SW 1271 (cell line): ENCODE measurements at places on chromosomes 16 and 17.

- no peak for DNase-seq
Measured at GRCh38 chr17:74235911-74236371, 22.6 kb downstream of the TTYH2 start.

DNA sequence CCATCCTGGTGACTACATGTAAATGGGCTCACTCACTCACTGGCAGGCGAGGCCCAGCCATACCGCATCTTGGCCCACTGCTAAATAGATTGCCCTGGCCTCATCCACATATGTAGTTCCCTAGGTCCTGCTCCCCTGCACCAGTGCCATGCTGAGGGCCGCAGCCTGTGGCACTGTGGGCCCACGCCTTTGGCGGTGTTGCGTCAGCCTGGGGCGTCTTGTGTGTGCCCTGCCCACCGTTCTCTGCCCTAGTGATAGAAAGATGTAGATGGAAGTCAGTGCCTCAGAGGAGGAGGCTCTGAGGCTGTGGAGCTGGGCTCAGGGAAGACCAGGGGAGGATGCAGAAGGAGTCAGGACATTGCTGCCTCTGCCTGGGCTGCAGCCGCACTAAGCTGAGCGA lies 18.9 kb downstream of the C17orf75 start:
- no peak for DNase-seq

- DNase-seq: no peak
Measured at GRCh38 chr16:52558448-52558847, 11.5 kb upstream of the TOX3 start.

DNA sequence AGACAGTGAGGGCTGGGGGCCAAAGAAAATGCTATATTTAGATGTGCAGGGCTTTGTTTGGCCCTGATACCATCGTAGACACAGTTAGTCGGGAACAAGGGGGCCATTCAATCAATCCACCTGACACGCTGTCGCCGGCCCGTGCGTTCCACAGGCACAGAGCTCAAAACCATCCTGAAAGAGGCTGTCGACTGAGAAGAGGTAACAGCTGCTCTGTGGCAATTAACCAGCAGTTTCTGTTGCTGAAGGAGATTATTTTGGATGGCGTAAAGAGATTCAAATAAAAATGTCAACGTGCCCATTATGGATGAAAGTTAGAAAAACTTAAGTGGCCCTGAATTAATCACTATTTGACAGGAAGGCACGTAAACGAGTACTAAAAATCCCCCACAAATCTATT lies 276.2 kb upstream of the IRX5 start:
- DNase-seq: no peak

GRCh38 chr16:50616386-50616785 lies 64.7 kb downstream of the SNX20 start:
- no peak for DNase-seq

DNA sequence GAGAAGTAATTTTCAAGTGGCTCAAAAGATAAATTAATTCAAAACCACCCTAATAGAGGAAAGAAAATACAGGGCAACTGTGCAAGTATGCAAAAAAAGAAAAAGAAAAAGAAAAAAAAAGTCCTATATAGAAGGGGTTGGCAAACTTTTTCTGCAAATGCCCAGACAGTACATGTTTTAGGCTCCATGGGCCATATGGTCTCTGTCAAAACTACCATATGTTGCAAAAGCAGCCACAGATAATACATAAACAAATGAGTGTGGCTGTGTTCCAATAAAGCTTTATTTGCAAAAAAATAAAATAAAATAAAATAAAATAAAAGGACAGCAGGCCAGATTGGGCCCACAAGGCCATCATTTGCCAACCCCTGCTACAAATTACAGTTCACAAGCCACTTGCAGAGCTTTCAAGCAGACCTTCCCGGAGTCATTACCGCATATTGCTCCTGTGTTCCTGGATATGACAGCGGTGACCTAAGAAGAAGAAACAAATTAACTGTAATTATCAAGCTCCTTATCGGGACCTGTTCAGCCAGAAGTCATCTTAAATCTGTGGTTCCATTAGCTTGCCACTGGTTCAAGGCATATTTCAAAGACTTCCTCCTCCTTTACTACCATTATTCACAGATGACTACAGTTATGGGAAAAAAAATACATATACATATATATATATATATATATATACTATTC lies 15.9 kb downstream of the ZC3H7A start:
- DNase-seq: no peak

DNA sequence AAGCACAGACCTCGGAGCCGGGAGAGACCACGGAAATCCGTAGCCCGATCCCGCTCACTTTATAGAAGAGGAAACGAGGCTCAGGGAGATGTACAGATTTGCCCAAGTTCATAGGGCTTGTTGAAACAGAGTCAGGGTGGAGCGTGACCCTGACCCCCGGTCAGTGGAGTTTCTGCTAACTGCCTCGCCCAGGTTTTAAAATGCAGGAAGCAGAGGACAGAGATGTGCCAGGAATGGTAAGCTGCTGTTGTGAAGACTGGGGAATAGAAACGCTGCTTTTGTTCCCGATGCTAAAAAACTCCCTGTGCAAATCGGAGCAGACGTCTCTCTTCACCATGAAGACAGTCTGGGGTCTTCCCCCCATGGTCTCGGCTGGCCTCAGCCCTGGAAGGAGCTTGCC lies 403.0 kb downstream of the SEC14L1 start:
- no peak for DNase-seq

DNA sequence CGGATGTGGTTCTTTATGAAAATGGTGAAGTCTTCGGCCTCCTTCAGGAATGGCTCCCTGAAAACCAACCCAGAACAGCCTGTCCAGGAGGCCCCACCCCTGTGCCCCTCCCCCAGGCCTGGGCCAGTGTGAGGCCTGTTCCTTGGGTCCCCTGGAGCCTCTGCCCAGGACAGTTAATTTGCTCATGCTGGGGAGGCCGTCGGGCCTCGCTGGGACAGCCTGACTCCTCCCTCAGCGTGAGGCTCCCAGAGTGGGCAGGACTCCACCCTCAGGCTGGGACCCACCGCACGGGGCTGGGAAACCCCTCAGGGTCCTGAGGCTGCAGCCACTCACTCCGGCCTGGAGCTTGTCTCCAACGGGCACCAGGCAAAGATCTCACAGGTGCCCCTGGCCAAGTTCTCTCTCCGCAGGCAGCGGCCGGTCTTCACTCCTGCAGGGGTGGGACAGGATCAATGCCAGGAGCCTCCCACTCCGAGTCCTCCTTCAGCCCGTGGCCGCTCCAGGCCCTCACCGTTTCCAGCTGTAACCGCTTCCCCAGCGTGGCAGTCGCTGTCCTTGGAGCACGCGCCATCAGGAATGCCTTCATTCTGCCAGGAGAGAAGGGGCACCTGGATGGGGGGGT lies 5.8 kb downstream of the P2RX5 start:
- DNase-seq: no peak

GRCh38 chr16:35365675-35366074 lies 1906.3 kb downstream of the TP53TG3F start:
- no peak for DNase-seq

- DNase-seq: no peak
Measured at GRCh38 chr16:27721531-27722181, 171.7 kb downstream of the KATNIP start.

DNA sequence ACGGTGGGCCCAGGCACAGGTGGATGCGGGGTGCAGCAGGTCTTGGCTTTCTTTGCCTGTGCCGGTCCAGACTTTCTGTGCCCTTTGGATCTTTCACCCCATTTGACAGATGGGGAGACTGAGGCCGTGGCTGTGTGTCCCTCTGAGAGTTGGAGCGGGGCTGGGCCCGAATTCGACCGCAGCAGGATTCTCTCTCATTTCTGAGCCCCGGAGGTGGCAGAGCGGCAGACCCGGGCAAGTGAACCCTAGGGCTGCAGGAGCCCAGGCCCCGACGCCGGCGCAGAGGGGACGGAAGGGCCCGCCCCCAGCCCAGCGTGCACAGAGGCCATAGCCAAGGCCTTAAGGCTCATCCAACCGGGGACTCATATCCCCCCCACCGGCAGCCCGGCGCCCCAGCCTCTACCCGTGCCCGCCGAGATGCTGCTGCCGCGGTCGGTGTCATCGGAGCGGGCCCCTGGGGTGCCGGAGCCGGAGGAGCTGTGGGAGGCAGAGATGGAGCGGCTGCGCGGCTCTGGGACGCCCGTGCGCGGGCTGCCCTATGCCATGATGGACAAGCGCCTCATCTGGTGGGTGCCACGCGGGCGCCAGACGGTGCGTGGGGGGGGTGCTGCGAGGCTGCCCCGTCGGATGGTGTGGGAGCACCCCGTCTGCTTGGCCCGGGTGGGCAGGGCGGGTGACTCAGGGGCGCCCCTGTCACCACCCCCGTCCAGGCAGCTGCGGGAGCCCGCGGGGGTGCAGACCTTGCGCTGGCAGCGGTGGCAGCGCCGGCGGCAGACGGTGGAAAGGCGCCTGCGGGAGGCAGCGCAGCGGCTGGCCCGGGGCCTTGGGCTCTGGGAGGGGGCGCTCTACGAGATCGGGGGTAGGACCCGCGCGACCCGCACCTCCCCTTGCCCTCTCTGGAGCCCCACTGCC lies 857 bp downstream of the TMC8 start:
- no peak for DNase-seq

DNA sequence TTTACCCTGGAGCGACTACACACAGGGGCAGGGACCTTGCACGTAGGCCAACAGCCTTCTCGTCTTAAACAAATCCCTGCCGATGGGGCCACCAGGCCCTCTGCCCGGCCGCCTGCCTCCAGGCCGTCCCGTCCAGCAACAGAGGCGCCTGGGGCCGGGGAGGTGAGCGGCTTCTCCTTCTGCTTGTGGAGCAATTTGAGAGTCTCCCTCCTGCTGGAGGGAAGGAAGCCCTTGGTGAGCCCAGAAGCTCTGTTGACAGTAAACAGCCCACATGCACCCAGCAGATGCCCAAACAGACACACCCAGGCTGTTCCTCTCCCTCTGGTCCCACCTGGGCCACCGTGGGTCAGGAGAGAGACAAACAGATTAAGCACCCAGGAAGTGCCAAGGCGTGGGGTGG lies 8.1 kb downstream of the SLC43A2 start:
- no peak for DNase-seq

DNA sequence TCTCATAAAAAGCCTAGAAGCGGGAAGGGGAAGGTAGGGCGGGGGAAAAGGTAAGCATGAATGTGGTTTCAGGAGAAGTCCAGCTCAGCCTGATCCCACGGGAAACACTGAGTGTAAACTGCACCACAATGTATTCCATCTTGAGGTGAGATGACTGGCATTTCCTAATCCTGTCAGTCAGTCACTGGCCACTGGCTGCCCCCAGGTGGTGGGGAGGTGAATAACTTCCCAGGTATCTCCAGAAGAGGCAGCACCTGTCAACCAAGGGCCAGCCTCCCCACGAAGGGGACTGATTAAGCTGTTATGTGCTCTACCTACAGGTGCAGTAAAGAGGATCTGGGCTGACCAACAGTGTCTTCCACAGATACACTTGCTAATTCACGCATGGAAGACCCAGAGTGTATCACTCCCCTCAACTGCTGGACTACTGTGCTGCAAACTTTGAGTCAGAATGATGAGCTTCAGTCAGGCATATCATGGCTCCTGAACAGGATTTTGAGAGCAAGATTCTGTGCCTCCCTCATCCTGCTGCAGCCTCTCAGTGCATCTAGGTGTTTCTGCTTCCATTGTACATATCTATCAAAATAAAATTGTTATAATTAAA lies 108.5 kb upstream of the CCL2 start:
- DNase-seq: peak; percentile 16

DNA sequence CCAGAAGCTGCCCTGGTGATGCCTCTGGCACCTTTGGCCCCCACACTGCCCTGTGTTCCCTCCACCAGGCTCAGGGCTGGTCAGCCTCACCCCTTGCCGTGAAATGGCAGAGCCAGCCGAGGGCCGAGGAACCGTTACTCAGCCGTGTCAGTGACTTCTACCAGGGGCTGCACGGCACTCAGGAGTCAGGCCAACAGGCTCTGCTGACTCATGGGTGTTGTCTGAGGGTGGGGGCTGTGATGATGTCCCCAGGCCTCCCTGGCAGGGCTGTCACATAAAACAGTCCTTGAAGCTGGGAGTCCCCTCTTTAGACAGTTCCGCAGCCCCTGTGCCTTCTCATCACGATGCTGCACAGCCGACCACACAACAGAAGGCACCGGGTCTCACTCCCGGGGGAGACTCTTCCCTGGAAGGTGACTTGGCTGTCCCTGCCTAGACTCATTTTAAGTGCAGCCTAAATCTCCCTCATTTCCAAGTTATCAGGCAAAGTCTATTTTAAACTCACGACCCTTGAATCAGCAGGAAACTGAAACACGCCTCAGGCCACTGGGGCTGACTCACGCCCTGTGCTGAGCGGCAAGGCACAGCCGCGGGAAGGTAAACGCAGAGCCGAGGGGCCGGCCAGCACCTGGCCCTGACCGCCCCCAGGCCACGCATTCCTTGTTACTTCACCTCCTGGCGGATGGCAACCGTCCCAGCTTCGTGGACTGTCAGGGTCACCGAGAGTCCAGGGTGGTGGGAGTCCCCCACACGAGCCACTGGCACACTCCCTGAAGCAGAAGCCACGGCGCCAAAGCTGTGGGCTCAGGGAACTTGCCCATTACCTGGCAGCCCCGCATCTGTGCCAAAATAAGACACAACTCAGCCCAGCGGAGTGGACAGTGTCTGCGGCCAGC lies 102.6 kb downstream of the ZNF778 start:
- DNase-seq: peak; percentile 60

- no peak for DNase-seq
Measured at GRCh38 chr16:84931107-84931494, 80.2 kb downstream of the ZDHHC7 start.

GRCh38 chr16:81917375-81917774 lies 93.9 kb downstream of the SDR42E1 start:
- DNase-seq: no peak

DNA sequence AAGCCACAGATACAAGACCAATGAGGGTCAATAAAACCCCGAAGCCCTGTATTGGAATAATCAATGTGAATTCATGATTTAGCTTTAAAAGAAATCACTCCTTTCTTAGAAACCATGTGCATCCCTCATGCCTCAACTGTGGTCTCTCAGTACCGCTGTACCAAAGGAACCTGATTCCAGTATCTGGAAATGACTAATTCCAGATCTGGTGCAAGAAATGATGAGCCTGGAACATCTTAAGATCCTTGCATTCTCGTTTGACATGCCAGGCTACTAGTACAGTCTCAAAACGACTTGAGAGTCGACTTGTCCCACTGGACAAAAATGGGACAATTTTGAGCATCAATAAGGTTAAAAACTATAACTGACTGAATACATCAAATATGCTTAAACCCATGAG lies 21.2 kb downstream of the USP31 start:
- no peak for DNase-seq

GRCh38 chr17:29583324-29584248 lies 5.9 kb downstream of the GIT1 start:
- DNase-seq: no peak
